ENCODE measurements at places on chromosomes 12 and 14.
A peak's percentile ranks its signal among the peaks of the same experiment; 100 is the strongest.

DNA sequence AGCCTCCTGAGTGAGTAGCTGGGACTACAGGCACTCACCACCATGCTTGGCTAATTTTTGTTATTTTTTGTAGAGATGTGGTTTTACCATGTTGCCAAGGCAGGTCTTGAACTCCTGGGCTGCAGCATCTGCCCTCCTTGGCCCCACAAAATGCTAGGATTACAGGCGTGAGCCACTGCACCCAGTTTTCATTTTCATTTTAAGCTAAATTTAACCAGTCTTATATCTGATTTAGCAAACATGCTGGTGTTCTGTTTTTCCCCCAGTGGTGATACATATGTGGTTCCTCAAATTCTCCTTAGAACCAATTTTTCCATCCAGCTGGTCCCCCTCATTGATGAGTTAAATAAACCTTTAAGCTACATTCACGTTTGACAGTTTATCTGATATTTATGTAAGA lies 43.8 kb upstream of the BICD1 start:
- DNase-seq, result no peak

- no peak for DNase-seq
Observed at GRCh38 chr12:20808521-20808920, 2.0 kb upstream of the SLCO1B3 start.

DNA sequence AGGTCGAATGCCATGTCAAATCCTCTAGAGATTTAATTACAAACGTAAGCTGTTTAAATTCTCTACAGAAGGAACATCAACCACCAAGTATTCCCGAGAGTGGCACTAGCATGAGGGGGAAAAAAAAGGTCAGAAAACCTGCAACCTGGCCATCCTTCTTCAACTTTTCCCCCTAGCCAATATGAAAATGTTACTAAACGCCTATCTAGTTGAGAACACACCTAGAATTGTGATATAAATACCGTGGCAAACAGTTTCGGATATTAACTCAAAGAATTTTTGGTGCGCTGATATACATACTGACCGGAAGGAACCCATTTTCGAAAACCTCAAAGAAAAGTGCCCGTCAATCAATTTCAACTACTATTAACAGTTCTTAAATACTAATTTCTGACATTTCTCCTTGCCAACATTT lies 1.8 kb downstream of the HNRNPC start:
- peak; percentile 41 for DNase-seq

DNA sequence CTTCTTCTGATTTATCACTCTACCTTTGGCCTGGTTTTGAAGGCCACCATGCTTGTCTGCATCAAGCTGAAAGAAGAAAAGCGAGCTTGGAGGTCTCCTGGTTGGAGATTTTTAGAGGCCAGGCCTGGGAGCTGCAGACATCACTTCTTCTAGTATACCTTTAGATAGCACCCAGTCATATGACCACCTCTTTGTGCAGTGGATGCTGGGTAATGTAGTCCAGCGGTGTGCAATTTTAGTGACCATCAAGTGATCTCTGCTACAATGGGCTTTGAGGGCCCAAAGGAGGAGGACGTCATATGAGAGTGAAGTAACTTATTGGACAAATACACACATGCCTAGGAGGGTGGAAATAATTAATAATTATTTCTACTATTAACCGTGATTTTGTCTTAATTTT lies 15.2 kb upstream of the WNT5B start:
- no peak for DNase-seq

DNA sequence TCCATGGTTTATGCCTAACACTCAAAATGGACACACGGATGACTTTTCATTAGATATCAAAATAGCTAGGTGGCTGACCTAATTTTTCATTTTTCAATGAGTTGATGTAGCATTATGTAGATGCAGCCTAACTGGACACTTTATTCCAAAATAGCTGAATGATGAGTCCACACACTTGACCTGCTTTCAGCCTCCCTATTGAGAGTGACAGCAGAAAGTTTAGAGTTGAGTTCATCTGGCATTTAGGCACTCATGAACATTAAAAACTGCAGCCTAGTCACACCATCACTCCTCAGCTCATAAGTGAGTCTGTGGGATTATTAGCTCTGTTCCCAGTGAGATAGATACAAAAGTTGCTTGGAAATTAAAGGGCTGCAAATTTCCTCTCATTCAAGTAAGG lies 307.3 kb upstream of the PRKD1 start:
- no peak for DNase-seq

- no peak for DNase-seq
Observed at GRCh38 chr14:105012171-105012985, 8.5 kb downstream of the CDCA4 start.

DNA sequence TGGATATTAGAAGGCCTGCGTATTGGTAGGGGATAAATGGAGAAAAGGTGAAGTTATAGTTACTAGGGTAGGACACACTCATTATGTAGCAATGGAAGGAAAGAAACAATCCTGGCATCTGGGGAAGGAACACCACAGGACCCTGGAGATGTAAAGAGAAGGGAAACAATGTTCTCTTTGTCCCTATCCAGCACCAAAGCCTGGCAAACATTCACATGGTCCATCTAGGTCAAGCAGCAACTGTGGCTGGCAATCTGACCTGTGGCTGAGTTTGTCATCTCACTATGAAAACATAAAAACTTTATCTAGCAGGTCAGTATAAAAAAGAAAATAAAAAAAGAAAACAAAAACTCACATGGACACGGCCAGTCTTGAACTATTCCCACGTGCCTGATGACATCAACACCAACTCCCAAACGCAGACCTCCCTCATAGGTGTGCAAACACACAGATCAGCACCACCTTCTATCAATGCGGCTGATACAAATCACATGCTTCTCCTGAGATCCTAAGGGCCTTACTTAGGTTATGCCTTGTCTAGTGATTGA lies 2.6 kb downstream of the POMT2 start:
- DNase-seq, result no peak

DNA sequence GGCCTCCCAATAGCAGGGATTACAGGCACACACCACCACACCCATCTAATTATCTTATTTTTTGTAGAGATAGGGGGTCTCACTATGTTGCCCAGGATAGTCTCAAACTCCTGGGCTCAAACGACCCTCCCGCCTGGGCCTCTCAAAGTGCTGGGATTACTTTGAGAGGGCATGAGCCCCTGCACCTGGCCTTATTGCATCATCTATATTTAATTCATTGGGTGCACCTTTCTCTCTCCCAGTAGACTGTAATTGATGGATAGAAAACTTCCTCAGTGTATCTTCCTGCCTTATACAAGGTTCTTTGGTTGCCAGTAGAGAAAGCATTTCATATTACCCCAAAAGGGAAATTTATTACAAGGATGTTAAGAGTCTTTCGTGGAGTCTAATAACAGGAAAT lies 8.9 kb upstream of the MORN3 start:
- no peak for DNase-seq

- DNase-seq, result no peak
Observed at GRCh38 chr14:97021571-97022168, 224.5 kb downstream of the VRK1 start.

All from NCI-H524 treated with DMSO at 0.1 percent for 48 hours (cell line).